Activated T-cell treated with anti-CD3 and anti-CD28 coated beads, Interleukin-2, amount 50 U/mL, for 72 hours (primary cell): ENCODE measurements at places on chromosomes 2 and 18. TPM values are rescaled to one million over a fixed set of nuclear protein-coding genes. Genes with fewer than 3 reads are reported as not detected.

DNA sequence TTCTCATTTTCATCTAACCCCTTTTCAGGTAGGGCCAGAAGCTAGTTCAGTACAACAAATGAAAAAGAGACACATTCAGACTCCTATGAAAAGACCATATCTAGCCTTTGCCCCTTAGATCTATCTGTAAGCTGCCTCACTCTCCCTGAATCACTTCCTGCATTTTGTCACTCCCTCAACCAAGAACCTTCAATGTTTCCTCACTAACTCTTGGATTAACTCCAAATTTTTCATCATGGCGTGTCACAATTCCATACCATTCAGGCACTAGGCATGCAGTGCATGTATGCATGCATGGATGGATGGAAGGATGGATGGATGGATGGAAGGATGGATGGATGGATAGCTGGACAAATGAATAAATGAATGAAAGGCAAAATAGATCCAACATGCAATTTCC is 356.9 kb downstream of the TNS1 start:
- H3K4me1 ChIP-seq, result no peaks in the 10 kb centered on the region
- no peaks in the 10 kb centered on the region for H3K36me3 ChIP-seq
- H3K4me3 ChIP-seq, result no peak overlapping the region
- no peaks in the 10 kb centered on the region for H3K27me3 ChIP-seq

- no peaks in the 10 kb centered on the region for H3K27me3 ChIP-seq
- H3K4me3 ChIP-seq, result peak overlapping the region; percentile 68
- H3K27ac ChIP-seq, result peak overlapping the region; percentile 76
- DNase-seq, result no peak
- H3K36me3 ChIP-seq, result peaks cover 17% of the 10 kb centered on the region
Observed at GRCh38 chr18:51188024-51188701, 9.3 kb downstream of the MEX3C start.

GRCh38 chr2:121362774-121363173 is 77.8 kb upstream of the TFCP2L1 start:
- no peaks in the 10 kb centered on the region for H3K27me3 ChIP-seq
- H3K36me3 ChIP-seq, result peaks cover 12% of the 10 kb centered on the region
- H3K4me1 ChIP-seq, result peaks cover 11% of the 10 kb centered on the region

DNA sequence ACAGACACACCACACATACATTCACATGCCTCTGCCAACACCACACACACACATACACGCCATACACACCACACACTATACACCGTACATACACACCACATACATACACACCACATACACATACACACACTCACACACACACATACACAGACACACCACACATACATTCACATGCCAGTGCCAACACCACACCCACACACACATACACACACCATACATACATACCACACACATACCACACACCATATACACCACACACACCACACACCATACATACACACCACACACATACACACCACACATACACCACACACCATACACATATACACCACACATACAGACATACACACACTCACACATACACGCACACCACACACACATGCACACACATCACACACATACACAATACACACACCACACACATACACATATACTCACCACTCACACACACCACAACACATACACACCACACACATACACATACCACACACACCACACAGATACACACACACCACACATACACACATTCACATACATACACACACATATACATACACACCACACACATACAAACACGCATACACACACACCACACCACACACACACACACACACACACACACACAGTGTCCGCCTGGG is 37.2 kb downstream of the MCFD2 start:
- H3K27me3 ChIP-seq, result peaks cover 8% of the 10 kb centered on the region
- H3K36me3 ChIP-seq, result no peaks in the 10 kb centered on the region
- H3K4me1 ChIP-seq, result peaks cover 4% of the 10 kb centered on the region
- no peak overlapping the region for H3K4me3 ChIP-seq
- no peak for DNase-seq

DNA sequence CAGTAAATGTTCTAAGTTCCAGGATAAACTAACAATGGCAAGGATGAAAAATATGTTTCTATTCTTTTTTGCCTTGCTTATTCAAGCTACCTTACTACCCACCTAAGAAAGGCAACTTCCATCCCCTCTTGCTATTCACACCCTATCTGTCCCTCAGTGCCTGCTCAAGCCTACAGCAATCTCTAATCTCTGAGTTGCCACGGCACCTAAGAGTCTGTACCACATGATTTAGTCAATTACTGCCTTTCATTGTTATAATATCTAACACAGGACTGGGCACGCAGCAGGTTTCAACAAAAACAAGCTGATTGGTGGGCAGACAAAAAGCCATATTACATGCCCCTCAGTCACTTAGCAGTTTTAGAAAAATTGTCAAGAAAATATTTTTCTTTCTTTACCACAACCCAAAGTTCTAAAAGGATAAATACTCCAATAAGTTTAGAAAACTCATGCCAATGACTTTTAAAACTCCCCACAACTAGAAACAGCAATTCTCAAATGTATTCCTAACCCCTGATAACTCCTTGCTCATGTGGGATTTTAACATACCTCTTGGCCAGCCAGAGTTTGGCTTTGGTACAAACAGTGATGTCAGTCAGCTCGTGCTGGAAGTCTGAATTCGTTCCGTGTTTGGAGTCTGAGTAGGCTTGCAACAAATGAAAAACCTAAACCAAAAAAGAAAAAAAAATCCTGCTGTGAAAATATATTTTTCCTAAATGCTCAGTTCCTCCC is 117.3 kb upstream of the ZFP36L2 start:
- no peaks in the 10 kb centered on the region for H3K4me1 ChIP-seq
- DNase-seq, result no peak
- H3K27me3 ChIP-seq, result no peaks in the 10 kb centered on the region
- H3K27ac ChIP-seq, result no peak overlapping the region

GRCh38 chr2:7971841-7972240 is 710.0 kb upstream of the ID2 start:
- H3K4me3 ChIP-seq, result no peak overlapping the region
- no peaks in the 10 kb centered on the region for H3K36me3 ChIP-seq
- no peaks in the 10 kb centered on the region for H3K4me1 ChIP-seq
- no peak overlapping the region for H3K27ac ChIP-seq
- no peak for DNase-seq

GRCh38 chr2:3626118-3626811 is 31.4 kb downstream of the COLEC11 start:
- DNase-seq, result no peak
- no peak overlapping the region for H3K4me3 ChIP-seq
- H3K27me3 ChIP-seq, result peaks cover 7% of the 10 kb centered on the region
- H3K27ac ChIP-seq, result no peak overlapping the region
- no peaks in the 10 kb centered on the region for H3K36me3 ChIP-seq

- no peak for DNase-seq
- H3K27me3 ChIP-seq, result peaks cover 25% of the 10 kb centered on the region
- H3K27ac ChIP-seq, result no peak overlapping the region
- no peak overlapping the region for H3K4me3 ChIP-seq
- H3K4me1 ChIP-seq, result peaks cover 5% of the 10 kb centered on the region
Observed at GRCh38 chr18:3792711-3793110, 342.7 kb downstream of the TGIF1 start.

The DSG1 gene
- not detected for total RNA-seq

DNA sequence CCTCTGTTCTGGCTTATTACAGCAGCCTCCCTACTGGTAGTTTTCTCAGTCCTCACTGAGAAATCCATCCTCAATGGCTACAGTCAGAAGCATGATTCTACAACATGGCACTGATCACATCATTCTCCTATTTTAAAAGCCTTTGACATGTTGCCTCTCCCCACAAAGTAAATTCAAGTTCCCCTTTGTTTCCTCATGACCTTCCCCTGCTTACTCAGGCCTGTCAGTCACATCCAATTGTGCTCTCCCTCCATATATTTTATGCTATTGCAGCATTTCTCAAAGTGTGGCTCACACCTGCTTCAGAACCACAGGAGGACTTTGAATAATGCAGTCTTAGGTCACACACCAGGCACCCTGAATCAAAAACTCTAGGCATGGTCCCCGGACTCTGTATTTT is 124.6 kb downstream of the SPOPL start:
- no peaks in the 10 kb centered on the region for H3K4me1 ChIP-seq
- H3K4me3 ChIP-seq, result no peak overlapping the region
- H3K27ac ChIP-seq, result no peak overlapping the region
- H3K36me3 ChIP-seq, result no peaks in the 10 kb centered on the region
- DNase-seq, result no peak
- peaks cover 27% of the 10 kb centered on the region for H3K27me3 ChIP-seq

- H3K27ac ChIP-seq, result no peak overlapping the region
- H3K4me1 ChIP-seq, result no peaks in the 10 kb centered on the region
- no peak for DNase-seq
- no peaks in the 10 kb centered on the region for H3K27me3 ChIP-seq
- H3K36me3 ChIP-seq, result no peaks in the 10 kb centered on the region
Observed at GRCh38 chr2:149903626-149904025, 316.1 kb upstream of the MMADHC start.

DNA sequence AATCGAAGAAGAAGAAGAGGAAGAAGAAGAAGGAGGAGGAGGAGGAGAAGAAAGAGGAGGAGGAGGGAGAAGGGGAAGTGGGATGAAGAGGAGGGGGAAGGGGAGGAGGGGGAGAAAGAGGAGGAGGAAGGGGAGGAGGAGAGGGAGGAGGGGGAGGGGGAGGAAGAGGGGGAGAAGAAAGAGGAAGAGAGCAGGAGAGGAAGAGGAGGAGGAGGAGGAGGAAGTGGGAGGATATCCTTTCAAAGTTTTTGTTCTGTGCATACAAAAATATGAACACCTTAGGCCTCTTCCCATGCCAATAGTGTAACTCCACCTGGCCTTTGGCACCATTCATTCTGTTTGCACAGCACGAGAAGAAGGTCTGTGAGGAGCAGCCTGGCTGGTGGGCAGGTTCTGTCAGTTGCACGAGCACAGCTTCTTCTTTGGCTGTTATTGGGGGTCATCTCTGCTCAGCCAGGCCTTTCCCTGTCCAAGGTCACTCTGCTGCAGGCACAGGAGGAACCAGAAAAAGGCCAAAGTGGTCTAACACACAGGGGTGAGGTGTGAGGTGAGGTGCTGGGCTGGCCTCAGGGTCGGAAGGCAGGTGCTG is 25.8 kb upstream of the PLB1 start:
- H3K4me1 ChIP-seq, result peaks cover 48% of the 10 kb centered on the region
- H3K4me3 ChIP-seq, result no peak overlapping the region
- H3K27me3 ChIP-seq, result peaks cover 4% of the 10 kb centered on the region
- H3K36me3 ChIP-seq, result no peaks in the 10 kb centered on the region
- DNase-seq, result no peak
- no peak overlapping the region for H3K27ac ChIP-seq

The DYSF gene
- 1.6 TPM for total RNA-seq

- H3K4me1 ChIP-seq, result no peaks in the 10 kb centered on the region
- no peak for DNase-seq
Observed at GRCh38 chr18:57976230-57976773, 67.7 kb upstream of the NEDD4L start.

DNA sequence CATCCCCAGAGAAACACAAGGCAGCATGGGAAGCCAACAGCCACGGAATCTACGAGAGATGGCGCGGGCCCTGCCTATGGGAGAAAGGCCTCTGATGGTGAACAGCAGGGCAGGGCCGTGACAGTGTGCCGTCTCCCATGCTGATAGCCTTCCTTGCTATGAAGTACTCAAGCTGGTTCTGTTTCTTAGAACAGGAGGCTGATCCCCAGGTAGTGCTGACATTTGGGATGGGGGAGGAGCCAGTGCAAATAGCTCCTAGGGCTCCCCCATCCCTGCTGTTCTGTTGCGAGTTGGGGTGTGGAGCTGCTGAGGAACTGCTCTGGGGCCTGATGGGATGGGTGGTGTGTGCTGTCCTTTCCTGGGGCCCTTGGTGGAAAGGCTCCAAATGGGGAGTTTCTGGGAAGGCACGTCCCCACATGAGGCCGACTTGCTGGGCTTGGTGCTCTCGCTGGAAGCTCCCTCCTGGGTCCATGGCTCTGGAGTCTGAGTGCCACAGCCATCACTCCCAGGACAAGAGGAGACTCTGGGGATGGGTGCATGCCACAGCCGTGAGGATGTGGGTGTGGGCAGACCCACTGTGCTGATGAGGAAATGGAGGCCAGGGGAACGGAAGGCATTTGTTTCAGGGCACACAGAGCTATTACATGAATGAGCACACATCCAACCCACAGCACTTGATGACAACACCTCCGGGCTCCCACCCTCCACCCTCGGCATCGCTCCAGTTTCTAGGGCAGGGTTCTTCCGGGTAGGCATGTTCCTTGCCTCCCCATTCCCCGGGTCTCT is 246.8 kb downstream of the HDAC4 start:
- no peak overlapping the region for H3K27ac ChIP-seq
- H3K36me3 ChIP-seq, result peaks cover 13% of the 10 kb centered on the region
- H3K4me3 ChIP-seq, result no peak overlapping the region
- DNase-seq, result no peak
- no peaks in the 10 kb centered on the region for H3K27me3 ChIP-seq
- peaks cover 5% of the 10 kb centered on the region for H3K4me1 ChIP-seq

The ABCB6 gene
- 8.5 TPM for total RNA-seq

DNA sequence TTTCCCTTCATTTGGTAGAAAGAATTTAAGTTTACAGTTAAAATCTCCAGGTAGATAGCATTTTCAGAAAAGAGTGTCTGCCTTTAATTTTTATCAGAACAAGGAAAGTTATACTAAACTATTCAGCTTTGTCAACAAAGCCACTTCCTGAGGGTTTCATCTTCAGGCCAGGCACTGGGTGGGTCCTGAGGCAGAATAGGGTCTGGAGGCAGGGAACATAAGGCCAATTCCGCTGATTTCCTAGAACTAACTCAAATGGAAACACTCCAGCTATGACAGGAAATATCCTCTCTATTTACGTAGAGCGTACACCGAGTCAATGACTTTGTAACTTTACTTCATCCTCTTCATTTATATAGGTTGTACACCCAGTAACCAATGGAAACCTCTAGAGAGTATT is 32.7 kb upstream of the FAM124B start:
- peaks cover 21% of the 10 kb centered on the region for H3K27me3 ChIP-seq
- peaks cover 16% of the 10 kb centered on the region for H3K4me1 ChIP-seq
- no peak overlapping the region for H3K27ac ChIP-seq
- H3K36me3 ChIP-seq, result no peaks in the 10 kb centered on the region
- no peak overlapping the region for H3K4me3 ChIP-seq
- DNase-seq, result no peak

- DNase-seq, result no peak
- H3K27me3 ChIP-seq, result no peaks in the 10 kb centered on the region
- peak overlapping the region; percentile 50 for H3K4me3 ChIP-seq
- H3K4me1 ChIP-seq, result peaks cover 52% of the 10 kb centered on the region
Observed at GRCh38 chr18:21747764-21748693, 7.4 kb downstream of the MIB1 start.
